ENCODE measurements at places on chromosomes 2 and 18.

GRCh38 chr2:236568922-236569572 is 578 bp upstream of the ACKR3 start:
- DNase-seq, result no peak

DNA sequence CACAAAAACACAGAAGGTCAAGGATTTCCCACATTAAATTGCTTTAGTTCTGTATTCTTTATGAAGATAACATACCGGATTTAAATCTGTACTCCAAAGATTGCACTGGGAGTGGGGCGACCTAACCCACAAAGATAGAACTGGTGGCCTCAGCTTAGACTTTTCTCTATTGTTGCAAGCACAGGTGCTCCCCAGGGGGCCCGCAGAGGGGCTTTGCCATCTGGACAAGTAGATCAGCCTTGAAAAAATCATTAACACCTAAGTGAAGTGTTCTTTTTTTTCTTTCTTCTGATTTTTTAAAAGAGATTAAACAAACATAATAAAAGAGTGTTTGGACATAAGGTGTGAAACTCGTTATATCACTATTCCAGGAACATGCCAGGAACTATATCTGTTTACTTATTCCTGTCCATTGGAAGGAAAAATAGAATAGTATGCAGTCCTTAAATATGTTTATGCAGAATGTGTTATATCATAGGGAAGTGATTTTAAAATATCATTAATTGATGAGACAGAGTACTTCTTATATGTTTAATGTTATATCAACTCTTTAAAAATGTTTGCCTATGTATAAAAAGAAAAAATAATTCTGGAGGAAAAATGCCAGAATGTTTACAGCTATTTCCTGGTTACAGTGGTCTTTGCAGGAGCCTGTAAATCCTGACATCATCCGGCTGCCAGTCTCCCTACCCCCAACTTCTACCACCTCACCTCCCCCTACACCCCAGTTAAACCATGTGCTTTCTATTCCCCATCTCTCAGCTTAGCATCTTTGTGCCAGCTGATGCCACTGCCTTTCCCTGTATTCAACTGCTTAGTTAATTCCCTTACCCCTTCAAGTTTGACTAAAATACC is 679.2 kb downstream of the CNTNAP5 start:
- DNase-seq, result no peak

GRCh38 chr2:101440127-101440738 is 34.7 kb downstream of the RFX8 start:
- DNase-seq, result no peak

GRCh38 chr2:145292166-145292565 is 772.2 kb upstream of the ZEB2 start:
- no peak for DNase-seq

DNA sequence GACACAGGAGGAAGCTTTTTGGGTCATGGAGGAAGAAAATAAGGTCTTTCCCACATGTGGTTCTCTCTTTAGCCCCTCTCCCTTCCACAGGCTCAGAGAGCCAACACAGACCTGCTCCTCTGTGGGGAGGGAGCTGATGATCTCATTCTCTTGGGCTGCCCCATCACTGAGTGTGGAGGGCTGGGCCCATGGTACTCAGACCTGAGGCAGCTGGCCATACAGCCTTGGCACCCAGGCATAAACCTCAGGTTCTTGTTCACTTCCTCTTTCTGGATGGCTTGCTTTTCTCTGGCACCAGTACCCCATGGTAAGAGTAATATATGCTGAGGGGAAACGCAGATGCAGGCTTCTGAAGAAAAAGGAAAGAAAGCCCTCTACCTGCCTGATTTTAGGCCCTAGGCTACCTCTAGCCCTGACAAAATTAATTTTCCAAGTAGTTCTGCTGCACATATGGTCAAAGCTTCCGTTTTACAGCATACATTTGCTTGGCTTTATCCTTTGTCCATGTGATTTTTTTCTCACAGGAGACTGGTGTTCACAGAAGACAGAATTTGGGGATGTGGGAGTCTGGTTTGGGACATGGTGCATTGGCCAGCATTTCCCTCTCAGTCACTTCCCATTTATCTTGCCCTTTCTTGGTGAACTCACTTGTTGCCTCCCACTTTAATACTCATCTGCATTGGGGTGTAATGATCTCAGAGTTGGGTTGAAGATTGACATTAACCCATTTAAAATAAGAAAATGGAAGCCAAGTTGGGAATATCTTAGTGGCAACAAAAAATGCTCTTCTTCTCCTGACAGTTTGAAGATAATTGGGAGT is 11.1 kb downstream of the DHRS9 start:
- no peak for DNase-seq

- DNase-seq, result peak; percentile 42
Observed at GRCh38 chr2:178412047-178412446, 38.9 kb downstream of the PRKRA start.

DNA sequence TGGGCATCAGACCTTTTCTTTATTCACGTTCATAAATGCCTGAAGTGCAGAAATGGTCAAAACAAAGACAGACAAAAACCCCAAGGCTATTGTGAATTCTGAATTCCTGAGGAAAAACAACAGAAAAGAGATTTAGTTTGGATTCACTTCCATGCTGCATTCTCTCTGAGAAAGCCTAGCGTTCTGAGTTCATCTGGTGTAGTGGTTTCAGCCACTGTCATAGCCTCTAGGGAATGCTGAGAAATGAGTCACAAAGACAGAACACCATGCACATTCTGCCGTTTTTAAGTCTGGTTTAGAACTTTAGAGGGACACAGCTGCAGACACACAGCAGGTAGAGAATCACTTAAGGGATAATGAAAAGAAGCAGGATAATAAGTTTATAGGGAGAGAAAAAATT is 93.8 kb downstream of the LRP1B start:
- no peak for DNase-seq

DNA sequence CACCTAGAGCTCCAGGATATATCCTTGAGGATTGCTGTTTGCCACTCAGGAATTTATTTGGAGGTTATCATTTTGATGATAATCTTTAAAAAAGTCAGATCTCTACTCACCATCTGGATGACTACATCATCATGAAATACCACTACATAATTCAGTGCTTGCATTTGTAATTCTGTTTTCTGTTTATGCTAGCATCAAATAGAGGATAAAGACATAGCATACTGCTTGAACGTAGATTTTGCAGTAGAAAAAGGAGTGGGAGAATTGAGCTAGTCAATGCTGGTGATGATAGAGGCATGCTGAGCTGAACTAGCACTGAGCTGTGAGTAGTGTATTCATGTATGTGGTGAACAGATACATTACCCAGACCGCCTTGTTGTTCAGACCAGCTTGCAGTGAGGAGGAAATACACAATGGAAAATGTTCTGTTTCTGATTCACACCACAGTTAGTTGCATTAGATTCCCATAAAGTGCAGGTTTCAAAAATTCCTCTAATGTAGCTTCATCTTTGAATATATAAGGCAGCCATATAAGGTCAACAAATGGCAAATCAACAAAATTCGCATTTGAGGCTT is 68.8 kb upstream of the CDC42EP3 start:
- no peak for DNase-seq

GRCh38 chr2:158321264-158321663 is 135.3 kb downstream of the CCDC148 start:
- peak; percentile 85 for DNase-seq

DNA sequence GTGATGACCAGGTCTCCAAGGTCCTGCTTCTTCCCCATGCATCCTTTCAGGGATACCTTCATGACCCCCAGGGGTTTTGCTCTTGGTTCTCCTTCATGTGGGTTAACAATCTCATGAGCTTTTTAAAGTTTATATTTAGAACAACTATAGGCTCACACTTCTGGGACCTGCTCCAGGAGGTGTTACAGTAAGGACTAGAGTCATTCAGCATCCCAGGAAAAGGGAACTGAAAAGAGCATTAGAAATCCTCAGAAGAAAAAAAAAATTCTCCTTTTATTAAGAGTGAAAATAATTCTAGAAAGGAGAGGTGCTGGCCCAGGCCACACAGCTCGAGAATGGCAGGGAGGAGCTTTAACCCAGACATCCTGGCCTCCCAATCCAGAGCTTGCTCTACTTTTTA is 66.5 kb downstream of the SETBP1 start:
- no peak for DNase-seq

- DNase-seq, result no peak
Observed at GRCh38 chr2:1238598-1239138, 174.6 kb upstream of the TPO start.

GRCh38 chr18:28045176-28045810 is 131.6 kb downstream of the CDH2 start:
- peak; percentile 66 for DNase-seq

DNA sequence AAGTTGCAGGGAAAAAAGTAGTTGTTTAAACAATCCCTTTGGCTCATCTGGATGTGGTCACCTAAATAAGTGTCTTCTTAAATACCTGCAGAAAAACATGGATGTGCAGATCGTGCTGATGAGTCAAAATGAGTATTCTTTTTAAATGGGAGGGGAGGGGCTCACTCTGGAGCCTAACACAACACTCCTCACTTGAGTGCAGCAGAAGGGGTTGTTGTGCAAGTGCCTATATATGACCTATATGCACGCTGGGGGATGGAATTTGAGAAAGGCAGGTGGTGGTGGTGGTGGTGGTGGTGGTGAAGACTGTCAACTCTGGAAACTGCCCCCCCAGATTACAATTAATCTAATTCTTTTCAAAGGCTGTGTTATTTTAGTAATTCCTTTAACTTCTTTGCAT is 77.9 kb upstream of the FAM124B start:
- no peak for DNase-seq

DNA sequence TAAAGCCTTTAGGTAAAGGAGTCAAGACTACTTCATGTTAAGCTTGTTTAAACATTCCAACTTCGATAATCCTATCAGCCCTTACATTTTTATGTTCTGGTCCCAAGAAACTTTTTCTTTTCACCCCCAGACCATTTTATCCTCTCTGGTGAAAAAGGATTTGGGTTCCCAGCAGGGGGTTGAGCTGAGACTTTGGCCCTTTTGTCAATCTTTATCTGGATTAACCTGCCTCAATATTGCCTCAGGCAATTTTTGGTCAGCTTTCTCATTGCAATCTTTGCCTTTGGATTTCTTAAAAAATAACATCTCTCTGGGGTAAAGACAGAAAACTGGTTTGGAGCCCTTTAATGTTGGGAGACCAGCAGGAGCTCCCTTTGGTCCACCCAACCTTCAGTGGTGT is 33.9 kb upstream of the CSRNP3 start:
- no peak for DNase-seq

DNA sequence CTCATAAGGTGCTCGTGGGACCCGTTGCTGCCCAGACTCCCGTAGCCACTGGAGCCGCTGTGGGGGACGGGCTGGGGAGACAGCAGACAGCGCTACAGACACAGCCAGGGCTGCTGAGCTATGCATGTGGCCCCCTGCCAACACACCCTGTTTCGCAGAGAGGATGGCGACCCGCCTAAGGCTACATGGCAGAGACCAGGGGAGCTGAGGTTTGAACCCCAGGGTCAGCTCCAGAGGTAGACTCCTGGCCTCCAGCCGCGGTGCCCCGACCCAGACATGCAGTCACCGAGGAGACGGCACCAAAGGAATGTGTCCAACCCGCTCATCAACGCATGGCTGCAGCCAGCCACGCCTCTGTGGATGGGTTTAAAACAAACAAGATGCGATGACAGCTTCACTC is 21.0 kb upstream of the HES6 start:
- DNase-seq, result no peak

- peak; percentile 61 for DNase-seq
Observed at GRCh38 chr2:108621087-108621559, 86.9 kb downstream of the LIMS1 start.

DNA sequence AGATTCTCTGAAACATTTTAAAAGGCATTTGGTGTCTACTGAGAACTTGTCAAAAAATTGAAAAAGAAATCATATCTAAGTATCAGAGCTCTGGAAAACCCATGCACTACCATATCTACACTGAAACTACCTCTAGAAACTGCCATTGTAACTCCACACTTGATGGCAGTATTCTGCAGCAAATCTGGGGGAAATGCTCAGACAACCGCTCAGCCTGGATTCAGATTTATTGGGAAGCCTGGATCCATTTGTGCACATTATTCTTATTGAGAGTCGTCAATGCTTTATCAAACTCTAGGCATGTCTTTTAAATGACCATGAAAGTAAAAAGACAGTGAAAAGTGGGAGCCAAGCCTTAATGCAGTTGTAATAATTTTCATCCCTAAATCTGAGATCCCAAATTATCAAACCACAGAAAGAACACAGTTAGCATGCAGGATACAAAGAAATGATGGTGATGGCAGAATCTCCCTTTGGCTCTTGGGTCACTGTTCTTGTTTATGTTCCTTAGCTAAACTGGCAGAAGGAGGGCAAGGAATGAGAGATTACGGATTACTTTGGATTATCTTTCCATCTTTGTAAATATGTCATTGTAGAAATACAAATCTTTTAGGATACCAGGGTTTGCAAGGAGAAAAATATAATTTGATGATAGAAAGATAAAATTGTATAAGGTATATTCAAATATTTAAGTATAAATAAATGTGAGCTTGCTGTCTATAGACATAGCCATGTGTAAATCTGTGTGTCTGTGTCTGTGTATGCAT is 512.1 kb upstream of the SYT4 start:
- peak; percentile 37 for DNase-seq

DNA sequence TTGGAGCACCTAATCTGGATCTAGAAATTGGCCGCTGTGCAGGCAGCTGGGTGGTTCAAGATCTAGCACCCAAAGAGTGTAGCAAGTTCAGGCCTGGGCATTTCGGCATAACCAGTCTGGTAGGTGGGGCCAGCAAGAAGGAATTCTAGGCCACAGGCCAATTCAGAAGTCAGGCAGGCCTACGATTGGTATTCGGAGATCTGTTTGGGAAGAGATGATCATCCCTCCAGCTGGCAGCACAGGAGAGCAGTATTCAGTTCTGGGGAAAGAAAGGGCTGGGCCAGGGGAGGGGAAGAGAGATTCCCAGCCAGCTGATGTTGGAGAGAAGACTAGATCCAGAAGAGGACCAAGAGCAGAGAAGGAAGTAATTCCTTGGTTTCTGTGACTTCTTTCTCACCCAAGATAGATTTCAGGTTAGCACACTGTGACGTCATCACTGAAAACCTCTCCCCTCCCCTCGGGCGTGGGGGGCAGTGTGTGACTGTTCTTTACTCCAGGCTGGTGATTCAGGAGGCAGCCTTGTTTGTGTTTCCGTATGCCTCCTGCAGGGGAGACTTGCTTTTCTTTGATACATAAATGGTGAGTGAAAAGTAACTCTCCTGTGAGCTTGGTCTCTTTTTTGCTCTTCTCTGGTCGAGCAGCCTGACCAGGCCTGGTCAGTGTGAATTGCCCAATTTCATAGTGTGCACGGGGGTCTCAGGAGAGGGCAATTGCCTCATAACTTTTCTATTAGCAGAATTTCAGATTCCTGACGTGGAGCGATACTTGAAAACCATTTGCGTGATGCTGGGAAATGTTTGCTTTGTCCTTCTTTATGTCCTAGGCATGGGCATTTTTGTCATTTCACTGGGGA is 61.1 kb downstream of the MEIS1 start:
- peak; percentile 5 for DNase-seq

GRCh38 chr2:157751462-157752058 is 122.9 kb upstream of the ACVR1C start:
- no peak for DNase-seq

DNA sequence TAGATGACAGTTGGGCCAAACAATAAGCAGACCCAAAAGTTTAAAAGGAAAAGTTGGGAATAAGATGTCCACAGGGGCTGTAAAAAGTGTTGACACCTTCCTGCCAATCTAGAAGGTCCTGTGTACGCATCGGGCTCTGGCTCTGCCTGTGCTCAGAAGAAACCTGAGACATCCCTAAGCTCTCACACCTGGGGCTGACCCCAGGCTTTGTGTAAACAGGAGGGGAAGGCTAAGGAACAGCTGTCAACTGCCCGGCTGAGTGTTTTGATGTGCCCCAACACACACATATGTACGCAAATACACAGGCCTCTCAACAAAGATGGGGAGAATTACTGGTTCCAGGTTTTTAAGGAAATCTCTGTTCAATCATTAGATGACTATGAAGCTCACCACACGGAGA is 59.5 kb downstream of the TMEM131 start:
- DNase-seq, result peak; percentile 82

- no peak for DNase-seq
Observed at GRCh38 chr18:13107074-13107473, 111.5 kb upstream of the LDLRAD4 start.

All from NCI-H1105 treated with DMSO at 0.1 percent for 48 hours (cell line).